ENCODE measurements at places on chromosomes 2 and 18. TPM values are rescaled to one million over a fixed set of nuclear protein-coding genes. Genes with fewer than 3 reads are reported as not detected.

Gene ZNF521
- 10.4 TPM for total RNA-seq

Gene CRYBA2
- total RNA-seq = not detected

Gene NTSR2
- total RNA-seq = not detected

Gene LBX2
- 16.3 TPM for total RNA-seq

Gene EIF2AK2
- total RNA-seq = 33.9 TPM
